ENCODE measurements at places on chromosomes 2 and 18.

DNA sequence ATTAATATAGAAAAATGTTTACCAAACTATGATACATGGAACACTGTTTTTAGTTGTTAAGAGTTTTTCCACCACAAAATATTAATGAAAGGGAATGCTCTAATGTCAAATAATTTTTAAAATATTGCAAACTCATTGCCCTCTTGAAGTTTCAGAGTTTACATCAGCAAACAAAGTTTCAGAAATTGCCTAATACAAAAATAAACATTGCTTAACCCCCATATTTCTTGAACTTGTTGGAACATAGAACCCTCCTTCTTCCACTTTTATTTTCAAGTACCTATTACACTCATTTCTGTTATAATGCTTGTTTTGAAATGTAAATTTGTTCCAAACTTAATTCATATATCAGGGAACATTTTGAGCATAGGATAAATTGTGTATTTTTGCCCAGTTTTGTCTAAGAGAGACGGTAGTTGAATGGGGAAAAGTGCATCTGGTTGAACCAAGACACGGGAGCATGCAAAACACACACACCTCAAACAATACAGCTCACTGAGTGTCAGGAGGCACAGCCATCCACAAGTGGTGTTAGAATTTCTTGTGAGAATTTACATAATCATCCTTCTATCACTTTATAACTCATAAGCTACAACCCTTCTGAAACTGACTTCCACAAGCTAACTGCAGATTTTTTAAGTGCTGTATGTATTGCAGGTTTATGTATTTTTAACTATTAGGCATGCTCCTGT is 5.3 kb upstream of the MC4R start:
- DNase-seq: no peak

DNA sequence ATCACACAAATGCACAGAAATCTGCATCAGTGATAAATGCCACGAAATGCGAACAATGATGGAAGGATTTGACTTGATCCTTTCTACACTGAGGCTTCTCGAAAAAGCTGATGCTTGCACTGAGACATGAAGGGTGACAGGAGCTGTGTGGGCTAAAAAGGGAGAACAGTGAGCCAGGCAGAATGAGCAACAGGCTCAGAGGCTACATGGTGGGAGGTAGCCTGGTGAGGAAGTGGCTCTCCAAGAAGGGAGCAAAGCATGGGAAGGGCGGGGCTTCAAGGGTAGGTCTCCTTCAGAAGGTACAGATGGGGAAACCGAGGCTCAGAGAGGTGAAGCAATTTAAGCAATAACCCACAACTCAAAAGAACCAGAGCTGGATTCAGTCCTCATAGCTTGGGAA is 82.4 kb downstream of the TRIM43 start:
- no peak for DNase-seq

GRCh38 chr18:66958309-66958708 is 354.4 kb upstream of the CDH19 start:
- no peak for DNase-seq

DNA sequence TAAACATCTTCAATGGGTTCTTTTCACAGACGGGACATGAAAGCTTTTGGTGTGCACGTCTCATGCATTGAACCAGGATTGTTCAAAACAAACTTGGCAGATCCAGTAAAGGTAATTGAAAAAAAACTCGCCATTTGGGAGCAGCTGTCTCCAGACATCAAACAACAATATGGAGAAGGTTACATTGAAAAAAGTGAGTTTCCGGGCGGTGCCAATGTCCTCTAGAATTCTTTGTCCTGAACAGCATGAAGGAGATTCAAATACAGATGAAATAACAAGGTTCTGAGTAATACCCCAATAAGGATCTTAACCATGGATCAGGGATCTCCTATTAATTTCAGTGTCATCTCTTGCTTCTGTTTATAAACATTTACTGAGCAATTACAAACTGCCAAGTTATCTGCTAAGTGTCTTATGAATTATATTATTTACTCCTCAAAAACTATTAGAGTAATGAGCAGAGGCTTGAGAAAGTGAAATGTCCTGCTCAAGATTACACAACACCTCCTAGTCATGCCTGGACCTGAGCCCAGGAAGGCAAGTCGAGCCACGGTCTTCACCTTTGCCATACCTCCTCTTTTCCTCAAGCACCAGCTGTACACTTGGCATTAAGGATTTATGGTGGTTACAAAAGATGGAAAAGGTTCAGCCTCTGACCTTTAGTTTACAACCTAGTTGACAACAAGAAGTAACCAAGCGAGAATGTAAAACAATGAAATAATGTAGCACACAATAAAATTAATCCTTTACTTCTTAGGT is 22.6 kb downstream of the DHRS9 start:
- DNase-seq: no peak

GRCh38 chr18:59005262-59005661 is 134.4 kb upstream of the SEC11C start:
- DNase-seq: no peak

DNA sequence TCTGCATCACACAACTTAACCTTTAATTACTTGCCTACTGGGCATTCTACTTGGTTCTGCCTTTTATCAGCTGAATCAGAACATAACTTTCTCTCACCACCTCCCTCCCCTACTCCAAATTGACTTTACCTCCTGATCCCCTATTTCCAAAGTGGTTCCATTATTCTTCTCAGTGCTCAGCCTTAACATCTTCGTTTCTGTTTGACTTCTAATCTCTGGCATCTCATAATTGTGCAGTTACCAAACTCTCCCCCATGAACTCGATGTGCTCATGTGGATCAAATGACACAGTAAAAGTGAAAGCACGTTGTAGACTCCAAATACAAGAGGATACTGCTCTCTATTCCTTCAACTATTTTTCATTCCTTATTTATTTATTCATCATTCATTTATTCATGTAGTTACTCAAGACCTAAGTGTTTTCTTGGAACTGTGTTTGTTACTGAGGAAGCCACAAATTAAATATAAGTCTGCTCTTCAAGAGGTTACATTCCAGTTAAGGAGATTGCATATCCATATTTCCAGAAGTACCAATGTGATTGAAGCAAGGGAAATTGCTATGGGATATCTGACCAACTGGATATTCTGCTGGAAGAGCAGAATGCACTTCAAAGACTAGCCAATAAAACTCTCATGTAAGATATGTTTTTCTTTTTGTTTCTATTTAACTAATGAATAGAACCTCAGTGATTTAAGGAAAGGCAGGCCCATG is 158.8 kb downstream of the TMEFF2 start:
- DNase-seq: no peak

- no peak for DNase-seq
Measured at GRCh38 chr2:203476881-203477280, 58.2 kb downstream of the RAPH1 start.

GRCh38 chr18:61400716-61401115 is 67.5 kb downstream of the CDH20 start:
- no peak for DNase-seq

DNA sequence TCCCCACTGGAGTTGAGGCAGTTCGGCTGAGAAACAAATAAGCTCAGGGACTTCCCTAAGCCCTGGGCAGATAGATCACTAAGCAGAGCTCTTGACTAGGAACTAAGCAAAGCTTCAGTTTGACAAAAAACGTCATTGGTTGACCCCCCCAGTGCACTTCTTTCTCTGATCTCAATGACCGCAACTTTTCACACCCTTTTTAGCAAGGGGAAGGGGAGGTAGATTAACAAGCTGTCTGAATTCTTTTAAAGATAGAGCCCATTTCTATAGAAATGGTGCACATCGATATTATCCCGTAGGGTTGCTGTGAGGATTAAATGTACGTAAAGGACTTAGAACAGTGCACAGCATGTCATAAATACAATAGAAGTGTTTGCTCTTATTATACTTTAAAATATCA is 42.5 kb downstream of the PIEZO2 start:
- no peak for DNase-seq

- DNase-seq: no peak
Measured at GRCh38 chr18:61371111-61371510, 37.9 kb downstream of the CDH20 start.

DNA sequence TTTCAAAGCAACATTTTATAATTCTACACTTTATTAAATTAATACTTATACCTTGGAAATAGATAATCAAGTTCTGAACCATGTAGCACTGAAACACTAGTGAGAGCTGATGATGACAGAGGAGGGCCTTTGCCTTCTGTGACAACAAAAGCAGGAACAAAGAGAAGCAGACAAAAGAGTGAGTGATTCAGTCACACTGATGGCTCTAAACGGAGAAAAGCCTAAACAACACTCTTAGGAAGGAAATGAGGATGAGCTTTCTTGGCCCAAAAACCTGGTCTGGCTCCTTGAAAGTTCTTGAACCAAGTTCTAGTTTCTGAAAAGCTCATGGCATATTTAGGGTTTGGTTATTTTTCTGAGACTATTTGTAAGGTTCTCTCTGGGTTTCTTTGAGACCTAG is 271.9 kb downstream of the DPP10 start:
- DNase-seq: no peak
